Testis (tissue), 5 donors: ENCODE measurements at places on chromosomes 6 and 20. TPM values are rescaled to one million over a fixed set of nuclear protein-coding genes. Genes with fewer than 3 reads are reported as not detected.

The LAMA4 gene
- 37.6 TPM for polyA plus RNA-seq

The TOX2 gene
- 43.8 TPM for polyA plus RNA-seq

The C20orf144 gene
- 128 TPM for polyA plus RNA-seq

The PGC gene
- polyA plus RNA-seq, result 0.42 TPM

The PDE10A gene
- 22.0 TPM for polyA plus RNA-seq

The EBF4 gene
- 6.1 TPM for polyA plus RNA-seq

The MYCT1 gene
- 4.3 TPM for polyA plus RNA-seq

The VSX1 gene
- polyA plus RNA-seq, result 0.38 TPM

The PNPLA1 gene
- 2.1 TPM for polyA plus RNA-seq

The LPA gene
- 0.28 TPM for polyA plus RNA-seq
